ENCODE measurements at places on chromosomes 12 and 14. TPM values are rescaled to one million over a fixed set of nuclear protein-coding genes. Genes with fewer than 3 reads are reported as not detected.

DNA sequence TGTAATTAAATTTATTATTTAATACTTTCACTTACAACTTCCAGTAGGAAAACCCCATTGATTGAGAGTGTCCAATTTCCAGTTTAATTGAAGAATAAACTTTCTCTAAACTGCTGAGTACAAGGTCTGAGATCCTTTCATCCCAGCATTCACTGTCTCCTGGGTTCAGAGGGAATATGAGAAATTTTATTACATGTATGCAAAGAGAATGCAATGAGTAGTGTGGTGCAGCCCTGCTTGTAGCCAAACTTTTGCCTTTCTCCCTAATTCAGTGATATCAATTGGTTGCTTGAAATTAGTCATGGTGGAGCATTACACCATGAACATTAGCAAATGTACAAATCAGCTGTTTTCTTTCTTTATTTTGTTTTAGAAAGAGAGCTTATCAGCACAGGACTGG, 780.6 kb upstream of the MDGA2 start:
- DNase-seq = no peak

DNA sequence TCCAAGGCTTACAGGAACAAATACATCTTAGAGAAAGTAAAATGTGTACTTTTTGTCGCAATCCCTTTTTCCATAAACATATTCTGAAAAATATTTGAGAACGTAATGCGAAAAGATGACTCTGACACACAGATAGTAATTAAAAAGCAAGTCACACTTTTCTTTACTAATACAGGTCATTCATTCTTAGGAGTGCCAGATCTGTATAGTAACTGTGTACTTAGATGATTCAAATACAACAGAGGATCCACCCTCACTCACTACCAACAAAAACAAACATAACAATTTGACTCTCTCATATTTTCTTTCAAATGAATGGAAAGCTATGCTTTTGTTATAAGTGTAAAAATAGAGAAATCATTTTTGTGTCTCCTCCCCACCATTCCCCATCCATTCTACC, 795.4 kb downstream of the SLC6A15 start:
- DNase-seq = peak; percentile 49

- peak; percentile 95 for DNase-seq
These were observed 35.2 kb downstream of the SCARB1 start for GRCh38 chr12:124828264-124829007.

Gene CMTM5
- polyA plus RNA-seq = not detected

DNA sequence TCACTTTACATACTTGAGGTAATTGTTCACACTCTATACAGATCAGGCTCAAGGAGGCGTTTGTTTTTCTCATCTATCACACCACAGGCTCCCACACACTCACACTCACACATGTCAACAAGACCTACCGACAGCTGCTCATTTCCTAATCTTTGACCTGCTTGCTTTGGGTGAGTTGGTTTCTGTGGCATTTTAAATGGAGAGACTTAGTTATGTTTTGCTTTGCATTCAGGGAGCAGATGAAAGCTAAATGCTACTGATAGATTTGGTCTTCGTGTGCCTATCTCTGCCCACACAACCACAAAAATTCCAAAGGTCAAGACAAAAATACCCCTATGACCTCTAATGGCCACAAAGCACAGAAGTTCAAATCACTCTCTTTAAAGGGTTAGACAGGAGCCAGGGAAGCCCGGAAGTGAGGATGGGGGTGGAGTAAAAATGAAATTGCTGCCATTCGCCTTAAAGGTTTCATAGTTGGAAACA, 203.5 kb upstream of the G2E3 start:
- no peak for DNase-seq

DNA sequence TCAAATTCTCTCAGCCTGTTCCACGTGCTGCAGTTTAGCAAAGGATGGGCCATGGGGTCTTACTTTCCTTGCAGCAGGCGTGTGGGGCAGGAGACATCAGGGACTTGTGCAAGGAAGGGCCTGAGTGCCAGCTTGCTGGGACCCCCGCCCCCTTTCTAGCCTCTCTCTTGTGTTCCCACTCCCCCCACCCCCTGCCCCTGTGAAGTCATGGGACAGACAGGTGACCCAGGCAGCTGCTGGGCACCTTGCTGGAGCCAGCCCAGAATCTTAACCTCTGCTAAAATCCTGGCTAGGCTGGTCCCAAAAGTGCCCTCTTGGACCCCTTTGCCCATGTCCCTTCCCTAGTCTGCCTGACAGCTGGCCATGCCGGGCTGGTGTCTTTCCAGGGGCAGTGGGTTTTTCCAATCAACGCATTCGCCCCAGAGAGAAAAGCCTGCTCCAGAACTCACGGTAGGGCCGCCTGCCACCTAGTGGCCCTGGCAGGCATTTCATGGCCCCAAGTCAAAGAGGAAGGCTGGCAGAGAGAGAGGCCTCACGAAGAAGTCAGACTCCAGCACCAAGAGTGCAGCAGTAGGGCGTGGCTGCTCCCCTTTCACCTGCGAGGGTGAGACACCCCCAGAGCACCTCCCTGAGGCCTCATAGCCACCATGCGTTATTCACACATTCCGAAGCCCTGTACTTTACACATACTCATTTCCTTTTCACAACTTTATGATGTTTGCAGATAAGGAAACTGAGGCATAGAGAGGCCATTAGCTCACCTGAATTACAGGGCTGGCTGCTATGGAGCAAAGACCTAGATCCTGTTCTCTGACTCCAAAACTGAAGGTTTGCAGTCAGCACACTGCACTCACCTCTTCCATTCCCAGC, 67.4 kb downstream of the LGMN start:
- peak; percentile 76 for DNase-seq

- no peak for DNase-seq
These were observed 7.3 kb upstream of the RNASE1 start for GRCh38 chr14:20809917-20810316.

GRCh38 chr12:126895951-126896913, 1370.7 kb upstream of the TMEM132C start:
- DNase-seq = peak; percentile 5

Gene ACVRL1
- polyA plus RNA-seq = 0.05 TPM

- DNase-seq = no peak
These were observed 294.6 kb downstream of the NUAK1 start for GRCh38 chr12:105843986-105844760.

- peak; percentile 22 for DNase-seq
These were observed 253.7 kb downstream of the GRIN2B start for GRCh38 chr12:13727707-13728195.

- no peak for DNase-seq
These were observed 84.1 kb downstream of the ITPR2 start for GRCh38 chr12:26748741-26749431.

DNA sequence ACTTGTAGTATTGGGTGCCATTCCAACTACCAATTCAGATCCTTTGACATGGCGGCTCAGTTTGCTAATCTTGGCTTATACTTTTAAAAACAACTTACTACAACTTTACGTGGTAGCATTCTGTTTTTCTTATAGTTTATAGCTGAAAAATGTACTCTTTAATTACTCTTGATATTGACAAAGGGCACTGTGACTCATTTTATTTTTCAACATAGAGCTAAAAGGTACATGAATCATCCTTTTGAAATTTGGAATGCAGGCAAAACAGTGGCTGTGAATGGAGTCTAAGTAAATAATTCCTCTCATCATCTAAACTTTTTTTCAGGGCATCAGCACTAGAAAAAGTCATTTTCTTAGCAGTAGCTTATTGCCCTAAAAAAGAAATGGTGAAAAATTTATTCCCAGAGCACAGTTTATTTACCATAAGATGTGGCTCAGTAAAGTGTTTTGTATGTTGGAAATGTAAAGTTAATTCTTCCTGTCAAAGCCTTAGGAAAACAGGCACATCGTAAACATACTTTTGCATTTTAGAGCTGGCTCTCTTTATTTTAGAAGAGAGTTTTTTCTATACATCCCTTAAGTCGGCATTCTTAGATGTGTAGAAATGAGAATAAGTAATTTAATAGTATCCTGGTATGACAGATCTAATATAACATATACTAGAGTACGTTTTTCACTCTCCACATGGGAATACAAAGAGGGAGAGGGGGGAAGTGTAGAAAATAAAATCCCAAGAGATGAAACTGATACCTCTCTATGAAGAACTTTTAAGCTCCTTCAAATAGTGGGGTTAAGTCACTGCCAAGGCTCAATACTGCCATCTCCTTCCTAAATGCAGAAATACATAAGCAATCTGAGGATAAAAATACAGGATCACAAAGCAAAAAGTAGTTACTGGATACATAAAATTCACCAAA, 55.2 kb downstream of the SLC25A21 start:
- peak; percentile 74 for DNase-seq

Gene NOXRED1
- 0.18 TPM for polyA plus RNA-seq

Data from A549 (cell line).